ENCODE measurements at places on chromosomes 5 and 9. TPM values are rescaled to one million over a fixed set of nuclear protein-coding genes. Genes with fewer than 3 reads are reported as not detected.

OR1N1 gene
- not detected for total RNA-seq

SLC6A19 gene
- total RNA-seq: not detected

C5orf58 gene
- 0.58 TPM for total RNA-seq

CATSPER3 gene
- not detected for total RNA-seq

SLC6A18 gene
- not detected for total RNA-seq

ACOT12 gene
- not detected for total RNA-seq

SH3PXD2B gene
- total RNA-seq: 10.3 TPM

NR5A1 gene
- total RNA-seq: 0.08 TPM

SIT1 gene
- total RNA-seq: not detected

ASS1 gene
- total RNA-seq: 9.4 TPM

FST gene
- 194 TPM for total RNA-seq

GRXCR2 gene
- total RNA-seq: not detected

MSX2 gene
- total RNA-seq: 4.3 TPM
